ENCODE measurements at places on chromosomes 3 and 15.

- DNase-seq: no peak
These were observed 1.3 kb downstream of the SMC4 start for GRCh38 chr3:160400702-160401150.

DNA sequence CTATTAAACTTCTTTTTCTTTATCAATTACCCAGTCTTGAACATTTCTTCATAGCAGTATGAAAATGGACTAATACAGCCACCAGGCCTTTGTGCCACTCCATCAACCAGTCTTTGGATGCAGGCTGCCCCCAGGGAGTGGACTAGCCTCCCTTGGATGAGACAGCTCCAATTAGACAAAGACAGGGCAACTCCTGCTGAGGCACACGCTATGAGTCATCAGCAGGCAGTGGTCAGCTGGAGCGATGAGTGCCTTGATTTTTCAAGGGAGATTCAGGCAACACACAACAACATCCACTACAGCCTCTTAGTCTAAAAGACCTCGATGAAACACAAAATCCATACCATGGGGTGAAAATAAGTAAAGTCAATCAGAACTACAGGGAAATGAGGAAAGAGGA, 160.1 kb downstream of the ARRDC4 start:
- no peak for DNase-seq

- no peak for DNase-seq
These were observed 438.8 kb upstream of the THRB start for GRCh38 chr3:24933401-24933800.

- no peak for DNase-seq
These were observed 35.8 kb downstream of the MGLL start for GRCh38 chr3:127786353-127787070.

- no peak for DNase-seq
These were observed 211.8 kb downstream of the TBC1D2B start for GRCh38 chr15:77865701-77866100.

DNA sequence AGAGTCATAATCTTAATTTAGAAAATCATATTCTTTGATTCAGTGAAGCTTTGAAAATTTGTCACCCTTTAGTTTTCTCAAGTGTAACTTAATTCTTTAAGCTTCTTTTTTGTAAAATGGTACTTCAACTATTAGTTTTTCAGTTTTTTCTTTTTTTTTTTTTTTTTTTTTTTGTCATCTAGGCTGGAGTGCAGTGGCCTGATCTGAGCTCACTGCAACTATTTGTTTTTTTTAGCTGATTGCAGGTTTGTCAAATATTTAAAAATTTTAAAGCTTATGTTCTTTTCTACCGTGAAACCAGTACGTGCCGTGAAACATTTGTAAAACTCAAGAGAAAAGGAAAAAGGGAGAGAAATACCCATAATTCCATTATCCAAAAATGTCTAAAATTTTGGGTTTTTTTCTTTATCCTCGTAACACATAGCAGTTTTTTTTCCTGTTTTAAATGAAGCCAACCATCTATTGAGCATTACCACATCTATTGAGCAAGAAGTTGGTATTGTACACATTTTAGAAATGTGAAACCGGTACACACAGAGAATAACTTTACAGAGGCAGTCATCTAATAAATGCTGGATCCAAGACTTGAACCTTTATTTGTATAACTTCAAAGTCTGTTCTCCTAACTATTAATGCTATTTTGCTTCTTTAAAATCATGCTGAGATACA, 25.7 kb downstream of the ECT2 start:
- DNase-seq: no peak

GRCh38 chr3:195255571-195256501, 15.1 kb downstream of the XXYLT1 start:
- no peak for DNase-seq

GRCh38 chr15:77862651-77863104, 214.8 kb downstream of the TBC1D2B start:
- no peak for DNase-seq
